Fibroblast of mammary gland (primary cell): ENCODE measurements at places on chromosomes 1 and 21.

- DNase-seq = peak; percentile 59
Measured at GRCh38 chr1:167904652-167905130, 9.2 kb downstream of the ADCY10 start.

DNA sequence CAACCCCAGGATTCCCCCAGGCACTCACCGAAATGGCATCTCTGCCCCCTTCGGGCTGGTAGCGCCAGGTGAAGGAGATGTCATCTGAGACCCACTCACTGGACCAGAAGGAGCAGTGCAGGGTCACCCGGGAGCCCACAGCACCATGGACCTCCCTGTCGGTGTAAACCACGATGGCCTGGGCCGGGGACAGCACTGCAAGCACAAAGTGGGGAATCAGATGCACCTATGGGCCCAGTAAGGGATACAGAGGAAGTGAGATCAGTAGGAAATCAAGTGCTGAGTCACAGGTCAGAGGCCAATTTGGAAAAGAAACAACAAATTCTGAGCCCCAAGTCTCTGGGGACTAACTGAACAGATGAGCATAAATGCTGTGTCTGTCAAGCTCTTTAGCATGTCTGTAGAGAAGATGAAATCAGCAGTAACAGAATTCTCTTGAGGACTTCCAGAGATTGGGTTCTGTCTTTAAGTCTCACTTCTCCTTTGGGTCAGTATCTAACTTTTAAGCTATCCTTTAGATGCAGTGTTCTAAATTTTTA lies 2.5 kb downstream of the MPZ start:
- DNase-seq = peak; percentile 91

GRCh38 chr1:168381850-168382249 lies 101.2 kb downstream of the TBX19 start:
- DNase-seq = no peak

DNA sequence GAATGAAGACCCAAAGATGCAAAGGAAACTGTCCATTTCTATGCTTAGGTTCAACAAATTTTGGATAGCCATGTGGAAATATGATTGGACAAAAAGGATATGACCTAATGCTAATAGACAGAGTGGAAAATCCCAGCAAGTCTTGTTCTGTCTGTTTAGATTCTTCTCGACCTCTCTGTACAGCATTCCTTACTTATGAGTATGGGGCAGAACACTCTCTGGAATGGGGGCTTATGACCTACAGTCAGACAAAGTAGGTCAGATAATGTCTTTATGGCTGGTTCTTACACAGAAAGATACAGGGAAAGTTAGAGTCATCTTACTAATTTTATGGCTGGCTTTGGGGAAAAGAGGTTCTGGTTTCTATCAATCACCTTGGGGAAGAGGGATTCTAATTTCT lies 2.8 kb downstream of the GCSAML start:
- DNase-seq = peak; percentile 8

DNA sequence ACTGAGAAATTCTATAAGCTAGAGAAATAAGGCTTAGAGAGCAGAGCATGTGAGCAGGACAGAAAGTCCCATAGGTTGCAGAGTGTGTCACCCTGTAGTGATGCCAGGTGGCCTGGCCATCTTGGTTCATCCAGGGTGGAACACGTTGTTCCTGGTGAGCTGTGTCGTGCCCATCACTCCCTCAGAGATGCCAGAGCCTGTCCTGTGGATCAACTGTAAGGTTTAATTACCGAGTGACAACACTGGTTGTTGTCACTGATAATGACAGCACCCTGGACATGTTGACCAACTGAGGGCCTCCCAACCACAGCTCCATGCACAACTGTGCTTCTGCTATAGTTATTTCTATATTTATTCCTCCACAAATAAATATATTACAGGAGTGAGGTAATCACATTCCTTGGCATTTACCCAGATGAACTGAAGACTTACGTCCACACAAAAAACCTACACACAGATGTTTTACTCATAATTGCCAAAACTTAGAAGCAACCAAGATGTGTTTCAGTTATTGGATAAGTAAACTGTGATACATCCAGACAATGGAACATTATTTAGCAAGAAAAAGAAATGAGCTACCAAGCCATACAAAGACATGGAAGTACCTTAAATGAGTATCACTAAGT lies 6.2 kb downstream of the C1orf198 start:
- DNase-seq = peak; percentile 86

- peak; percentile 70 for DNase-seq
Measured at GRCh38 chr1:100921110-100921706, 25.3 kb downstream of the SLC30A7 start.

GRCh38 chr1:47491341-47491753 lies 53.5 kb downstream of the FOXD2 start:
- no peak for DNase-seq

- DNase-seq = no peak
Measured at GRCh38 chr1:181128592-181129497, 40.3 kb downstream of the IER5 start.

- no peak for DNase-seq
Measured at GRCh38 chr1:170367615-170368014, 164.4 kb upstream of the GORAB start.
